ENCODE measurements at places on chromosomes 12 and 14.

GRCh38 chr14:32818581-32818980, 120.1 kb upstream of the NPAS3 start:
- DNase-seq: no peak
- no peaks in the 10 kb centered on the region for H3K27me3 ChIP-seq
- no peaks in the 10 kb centered on the region for H3K4me1 ChIP-seq
- H3K27ac ChIP-seq: no peak overlapping the region
- H3K4me3 ChIP-seq: no peak overlapping the region

DNA sequence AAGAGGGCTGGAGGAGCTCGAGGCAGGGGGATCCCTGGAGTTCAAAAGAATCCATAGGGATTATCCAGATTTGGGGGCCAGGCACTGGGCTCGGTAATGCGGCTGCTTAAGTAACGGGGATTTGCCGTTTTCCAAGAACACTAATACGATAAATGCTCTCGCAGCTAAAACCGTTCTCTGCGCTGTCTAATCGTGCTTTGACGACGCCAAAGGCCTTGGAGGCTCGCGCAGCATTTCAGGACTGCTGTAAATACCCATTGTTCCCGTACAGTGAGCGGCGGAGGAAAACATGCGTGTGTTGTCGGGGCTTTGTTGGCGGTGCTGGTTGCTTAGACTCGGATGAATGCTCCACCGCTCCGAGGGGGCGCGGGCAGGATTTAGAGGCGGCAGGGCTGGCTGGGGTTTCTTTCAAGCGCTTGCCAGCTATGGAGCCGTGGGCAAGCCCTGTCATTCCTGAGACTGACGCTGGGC, 26.2 kb downstream of the DIO3 start:
- H3K27me3 ChIP-seq: peaks cover 5% of the 10 kb centered on the region
- no peak for DNase-seq
- H3K27ac ChIP-seq: no peak overlapping the region

GRCh38 chr12:120960657-120961056, 17.7 kb upstream of the HNF1A start:
- no peak for DNase-seq
- peaks cover 6% of the 10 kb centered on the region for H3K4me1 ChIP-seq
- no peak overlapping the region for H3K27ac ChIP-seq

GRCh38 chr12:110201995-110202394, 77.8 kb downstream of the IFT81 start:
- H3K4me3 ChIP-seq: no peak overlapping the region
- H3K27ac ChIP-seq: no peak overlapping the region
- DNase-seq: no peak

- no peak overlapping the region for H3K4me3 ChIP-seq
- H3K27ac ChIP-seq: no peak overlapping the region
- peaks cover 4% of the 10 kb centered on the region for H3K4me1 ChIP-seq
- H3K36me3 ChIP-seq: peaks cover 19% of the 10 kb centered on the region
- H3K27me3 ChIP-seq: no peaks in the 10 kb centered on the region
- peak; percentile 90 for DNase-seq
These were observed 21.6 kb upstream of the CACNA2D4 start for GRCh38 chr12:1939801-1940607.

DNA sequence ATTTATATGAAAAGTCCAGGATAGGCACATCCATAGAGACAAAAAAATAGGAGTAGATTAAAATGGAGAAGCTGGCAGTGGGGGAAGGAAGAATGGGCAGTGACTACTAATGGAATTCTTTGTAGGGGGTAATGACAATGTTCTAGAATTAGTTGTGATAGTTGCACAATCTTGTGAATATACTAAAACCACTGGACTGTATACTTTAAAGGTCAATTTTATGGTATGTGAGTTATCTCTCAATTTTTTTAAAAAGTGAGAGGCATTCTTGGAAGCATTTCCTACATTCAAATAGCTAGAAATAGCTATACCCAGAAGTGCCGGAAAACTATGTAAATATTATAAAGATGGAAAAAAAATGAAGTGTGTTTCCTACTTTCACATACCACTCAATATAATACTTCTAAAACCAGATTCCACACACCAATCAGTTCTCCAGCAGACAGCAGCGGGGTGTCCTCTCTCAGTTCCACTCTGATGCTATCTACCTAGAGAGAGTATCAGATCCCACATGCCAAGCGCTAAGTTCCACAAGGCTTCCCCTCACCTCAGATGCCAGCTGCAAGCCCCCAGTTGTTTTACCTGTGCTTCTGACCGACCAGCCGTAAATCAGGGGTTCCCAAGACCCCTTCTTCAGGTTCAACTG, 41.7 kb upstream of the NID2 start:
- H3K36me3 ChIP-seq: no peaks in the 10 kb centered on the region
- H3K4me1 ChIP-seq: no peaks in the 10 kb centered on the region
- no peak for DNase-seq
- H3K4me3 ChIP-seq: no peak overlapping the region
- no peak overlapping the region for H3K27ac ChIP-seq

- H3K36me3 ChIP-seq: no peaks in the 10 kb centered on the region
- no peaks in the 10 kb centered on the region for H3K4me1 ChIP-seq
These were observed 51.0 kb upstream of the FERMT2 start for GRCh38 chr14:53001787-53002378.

DNA sequence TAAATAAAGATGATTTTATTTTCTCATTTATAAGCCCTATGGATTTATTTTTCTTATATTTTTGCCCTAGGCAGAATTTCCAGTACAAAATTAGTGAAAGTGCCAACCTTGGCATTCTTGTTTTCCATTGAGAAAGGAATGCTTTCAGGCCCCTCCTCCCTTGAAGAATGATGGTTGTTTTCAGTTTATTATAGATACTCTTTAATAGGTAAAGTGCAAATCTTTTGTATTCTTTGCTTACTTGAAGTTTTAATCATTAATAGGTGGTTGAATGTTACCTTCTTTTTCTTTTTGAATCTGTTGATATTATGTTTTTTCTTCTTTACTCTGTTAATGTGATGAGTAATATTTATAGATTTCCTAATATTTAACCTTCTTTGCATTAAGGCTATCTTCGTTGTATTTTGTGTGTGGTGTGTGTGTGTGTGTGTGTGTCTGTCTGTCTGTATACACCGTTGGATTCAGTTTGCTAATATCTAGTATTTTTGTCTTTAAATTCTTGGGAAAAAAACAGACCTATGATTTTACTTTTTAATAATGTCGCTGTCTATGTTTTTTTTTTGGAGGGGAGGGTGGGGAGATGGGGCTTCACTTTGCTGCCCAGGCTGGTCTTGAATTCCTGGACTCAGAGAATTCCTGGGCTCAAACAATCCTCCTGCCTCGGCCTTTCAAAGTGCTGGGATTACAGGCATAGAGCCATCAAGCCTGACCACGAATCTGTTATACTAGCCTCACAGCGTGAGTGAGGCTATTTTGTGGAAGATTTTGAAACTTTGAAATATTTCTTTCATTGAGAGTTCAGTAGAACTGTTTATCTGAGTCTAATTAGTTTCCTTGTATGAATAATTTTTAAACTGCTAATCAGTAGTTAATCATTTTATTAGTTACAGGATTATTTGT, 13.5 kb downstream of the SRGAP1 start:
- no peaks in the 10 kb centered on the region for H3K4me1 ChIP-seq
- no peak for DNase-seq
- no peaks in the 10 kb centered on the region for H3K27me3 ChIP-seq
- no peaks in the 10 kb centered on the region for H3K36me3 ChIP-seq
- no peak overlapping the region for H3K27ac ChIP-seq

GRCh38 chr14:93691042-93691780, 97.1 kb downstream of the PRIMA1 start:
- H3K4me1 ChIP-seq: no peaks in the 10 kb centered on the region
- DNase-seq: no peak
- no peak overlapping the region for H3K27ac ChIP-seq
- H3K27me3 ChIP-seq: peaks cover 48% of the 10 kb centered on the region
- H3K36me3 ChIP-seq: no peaks in the 10 kb centered on the region

DNA sequence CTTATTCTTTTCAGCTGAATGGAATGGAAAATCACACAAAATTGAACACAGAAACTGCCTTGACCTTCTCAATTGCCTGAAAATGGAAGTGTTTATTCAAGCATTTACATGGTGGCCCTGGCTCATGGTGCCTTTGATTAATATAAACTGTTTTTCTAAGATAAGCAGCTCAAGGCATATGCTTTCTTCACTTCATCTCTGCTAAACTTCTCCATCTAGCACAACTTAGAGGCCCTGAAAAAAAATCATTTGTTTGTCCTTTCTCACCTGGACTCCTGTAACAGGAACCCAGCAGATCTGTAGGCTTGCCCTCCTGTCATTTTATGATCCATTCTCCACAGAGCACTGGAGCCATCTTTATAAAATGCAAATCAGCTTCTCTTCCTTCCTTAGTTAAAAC, 117.5 kb upstream of the KRR1 start:
- no peak overlapping the region for H3K4me3 ChIP-seq
- H3K27ac ChIP-seq: no peak overlapping the region
- peaks cover under 1% of the 10 kb centered on the region for H3K4me1 ChIP-seq
- no peak for DNase-seq
- H3K36me3 ChIP-seq: no peaks in the 10 kb centered on the region

GRCh38 chr12:26817183-26817591, 15.8 kb downstream of the ITPR2 start:
- H3K4me3 ChIP-seq: no peak overlapping the region
- no peak for DNase-seq
- no peaks in the 10 kb centered on the region for H3K4me1 ChIP-seq
- no peaks in the 10 kb centered on the region for H3K36me3 ChIP-seq
